Epithelial cell of proximal tubule (primary cell): ENCODE measurements at places on chromosomes 3 and 15.
A peak's percentile ranks its signal among the peaks of the same experiment; 100 is the strongest.

DNA sequence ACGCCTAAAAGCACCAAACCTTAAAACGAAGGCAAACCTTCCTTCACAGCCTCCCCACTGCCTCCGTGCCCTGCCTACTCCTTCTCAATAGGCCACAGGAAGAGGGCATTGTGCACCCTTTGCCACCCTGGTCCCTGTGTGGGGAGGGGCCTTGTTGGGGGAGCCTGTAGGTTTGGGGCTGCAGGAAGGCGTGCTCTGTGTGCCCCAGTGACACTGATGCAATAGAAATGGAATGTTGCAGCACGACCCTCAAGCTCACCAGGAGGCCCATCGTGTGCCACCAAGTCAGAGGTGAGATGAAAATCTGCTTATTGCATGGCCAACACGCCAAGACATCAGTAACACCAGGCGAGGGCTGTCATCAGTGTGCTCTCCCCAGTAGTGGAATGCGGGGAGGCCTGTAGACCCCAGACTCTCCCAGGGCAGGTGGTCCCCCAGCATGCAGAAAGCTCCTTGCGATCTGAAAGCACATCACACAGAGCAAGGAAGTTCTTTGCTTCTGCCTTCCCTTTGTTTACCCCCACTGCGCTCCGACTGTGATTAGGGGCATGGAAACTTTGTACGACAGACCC lies 86.2 kb downstream of the ASB7 start:
- no peak for DNase-seq

DNA sequence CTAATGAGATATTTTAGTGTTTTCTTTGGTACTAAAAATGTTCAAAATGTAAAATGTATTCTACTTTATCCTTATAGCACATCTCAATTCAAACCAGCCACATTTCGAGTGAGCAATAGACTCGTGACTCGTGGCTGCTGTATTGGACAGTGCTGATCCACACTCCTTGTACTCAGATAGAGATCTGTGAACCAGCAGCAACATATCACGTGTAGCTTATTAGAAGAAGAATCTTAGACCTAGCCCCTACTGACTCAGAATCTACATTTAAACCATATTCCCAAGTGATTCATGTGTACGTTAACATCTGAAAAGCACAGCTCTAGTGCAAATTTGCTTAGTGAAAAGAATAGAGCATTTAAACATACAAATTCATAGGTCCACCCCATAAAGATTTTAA lies 130.9 kb downstream of the IL1RAP start:
- DNase-seq = no peak

GRCh38 chr3:73746623-73747022 lies 121.9 kb upstream of the PDZRN3 start:
- DNase-seq = no peak

DNA sequence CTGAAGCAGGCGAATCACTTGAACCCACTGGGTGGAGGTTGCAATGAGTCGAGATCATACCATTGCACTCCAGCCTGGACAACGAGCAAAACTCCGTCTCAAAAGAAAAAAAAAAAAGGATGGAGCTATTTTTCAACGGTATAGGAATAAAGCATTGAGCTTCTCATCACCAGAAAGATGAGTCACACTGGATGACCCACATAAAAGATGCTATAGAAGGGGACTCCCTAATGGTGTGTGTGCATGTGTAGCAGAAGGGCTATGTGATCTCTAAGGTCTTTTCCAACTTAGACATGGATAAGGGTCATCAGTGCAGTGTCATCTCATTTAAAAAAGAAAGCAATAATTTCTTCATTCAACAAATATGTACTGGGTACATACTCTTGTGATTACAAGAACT lies 476.0 kb downstream of the MFSD1 start:
- no peak for DNase-seq

- DNase-seq = no peak
Observed at GRCh38 chr3:165390166-165390565, 194.0 kb upstream of the SLITRK3 start.

GRCh38 chr15:99929266-99929665 lies 196.0 kb upstream of the LYSMD4 start:
- no peak for DNase-seq

- no peak for DNase-seq
Observed at GRCh38 chr3:11010426-11011165, 18.0 kb downstream of the SLC6A1 start.

- DNase-seq = peak; percentile 23
Observed at GRCh38 chr15:85730001-85730820, 64.5 kb downstream of the KLHL25 start.

DNA sequence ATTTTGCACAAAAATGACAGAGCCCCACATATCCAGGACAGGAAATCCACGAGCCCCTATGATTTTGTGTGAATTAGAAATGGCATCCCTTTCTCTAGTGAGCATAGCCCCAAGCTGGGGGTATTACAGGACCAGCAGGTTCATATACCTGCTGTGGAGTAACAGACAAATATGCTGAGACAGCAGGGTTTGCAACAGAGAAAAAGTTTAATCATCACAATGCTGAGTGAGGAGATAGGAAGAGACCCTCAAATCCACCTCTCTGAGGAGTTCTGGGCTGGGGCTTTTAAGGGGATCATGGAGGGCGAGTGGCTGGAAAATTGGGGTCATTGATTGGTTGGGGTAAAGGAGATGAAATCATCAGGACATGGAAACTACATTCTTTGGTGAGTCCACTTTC lies 8.4 kb upstream of the MYZAP start:
- DNase-seq = no peak

DNA sequence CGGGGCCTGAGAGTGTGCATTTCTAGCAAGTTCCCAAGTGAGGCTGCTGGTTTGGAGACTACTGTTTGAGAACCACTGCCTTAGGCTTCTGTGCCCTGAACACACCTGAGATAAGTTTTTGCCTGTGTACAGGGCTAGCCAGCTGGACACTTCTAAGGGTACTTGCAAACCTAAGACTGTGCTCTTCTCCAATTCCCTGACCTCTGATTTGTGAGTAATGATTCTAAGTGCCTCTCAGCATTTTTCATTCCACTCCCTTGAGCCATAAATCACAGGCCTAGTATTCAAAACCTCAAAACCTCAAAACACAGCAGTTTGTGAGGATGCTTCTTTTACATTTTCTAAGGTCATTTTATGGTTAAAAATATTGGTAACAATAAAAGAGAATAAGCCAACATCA lies 148.4 kb downstream of the CHST2 start:
- DNase-seq = no peak

- no peak for DNase-seq
Observed at GRCh38 chr15:65836665-65837064, 32.6 kb upstream of the RAB11A start.

GRCh38 chr3:30775040-30775439 lies 119.4 kb downstream of the GADL1 start:
- no peak for DNase-seq

- DNase-seq = no peak
Observed at GRCh38 chr15:93020976-93021772, 67.8 kb downstream of the RGMA start.

GRCh38 chr3:188194332-188194731 lies 40.4 kb downstream of the LPP start:
- DNase-seq = no peak

DNA sequence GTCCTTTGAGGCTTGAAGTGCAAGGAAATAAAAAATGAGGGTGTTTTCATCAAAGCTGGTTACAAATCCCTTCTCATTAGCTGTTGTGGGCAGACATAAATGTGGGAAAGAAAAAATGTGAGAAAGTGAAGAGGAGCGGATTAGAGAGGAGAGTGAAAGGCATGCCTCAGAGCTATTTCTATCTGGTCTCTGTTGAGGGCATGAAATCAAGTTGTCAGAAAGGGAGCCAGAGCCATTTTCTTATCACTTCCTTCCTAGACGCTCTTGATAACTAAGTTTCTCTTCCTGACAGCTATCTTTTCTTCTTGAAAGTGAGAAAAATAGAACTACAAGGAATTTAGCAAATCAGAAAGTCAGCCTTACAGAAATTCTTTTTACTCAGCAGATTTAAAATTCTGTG lies 20.8 kb upstream of the CAPN3 start:
- DNase-seq = no peak

DNA sequence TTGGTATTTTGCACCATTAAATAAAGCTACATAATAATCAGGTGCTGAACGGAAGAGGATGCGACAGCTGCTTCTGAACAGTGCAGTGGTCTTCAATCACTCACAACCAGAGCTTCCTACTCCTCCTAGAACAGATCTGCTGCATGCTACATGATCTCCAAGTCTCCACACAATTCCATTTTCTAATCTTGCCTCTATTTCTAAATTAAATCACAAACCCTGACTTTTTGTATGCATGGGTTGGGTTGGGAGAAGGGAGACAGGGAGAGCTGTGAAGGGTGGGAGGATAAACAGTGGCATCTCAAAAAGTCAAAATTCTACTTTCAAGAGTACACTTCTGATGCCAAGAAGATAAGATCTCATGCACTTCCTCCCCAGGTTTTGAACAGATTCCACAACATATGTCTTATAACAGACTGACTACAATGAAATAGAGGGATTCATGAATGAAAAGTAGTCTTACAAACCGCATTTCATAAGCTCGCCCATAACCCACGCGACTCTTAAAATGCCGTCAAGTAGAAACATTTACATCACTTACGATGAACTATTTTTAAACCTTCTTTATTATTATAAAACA lies 57.2 kb downstream of the CHSY1 start:
- DNase-seq = no peak

GRCh38 chr3:27125821-27126501 lies 243.2 kb downstream of the NEK10 start:
- DNase-seq = no peak

- no peak for DNase-seq
Observed at GRCh38 chr3:119676020-119676419, 1.2 kb downstream of the COX17 start.

DNA sequence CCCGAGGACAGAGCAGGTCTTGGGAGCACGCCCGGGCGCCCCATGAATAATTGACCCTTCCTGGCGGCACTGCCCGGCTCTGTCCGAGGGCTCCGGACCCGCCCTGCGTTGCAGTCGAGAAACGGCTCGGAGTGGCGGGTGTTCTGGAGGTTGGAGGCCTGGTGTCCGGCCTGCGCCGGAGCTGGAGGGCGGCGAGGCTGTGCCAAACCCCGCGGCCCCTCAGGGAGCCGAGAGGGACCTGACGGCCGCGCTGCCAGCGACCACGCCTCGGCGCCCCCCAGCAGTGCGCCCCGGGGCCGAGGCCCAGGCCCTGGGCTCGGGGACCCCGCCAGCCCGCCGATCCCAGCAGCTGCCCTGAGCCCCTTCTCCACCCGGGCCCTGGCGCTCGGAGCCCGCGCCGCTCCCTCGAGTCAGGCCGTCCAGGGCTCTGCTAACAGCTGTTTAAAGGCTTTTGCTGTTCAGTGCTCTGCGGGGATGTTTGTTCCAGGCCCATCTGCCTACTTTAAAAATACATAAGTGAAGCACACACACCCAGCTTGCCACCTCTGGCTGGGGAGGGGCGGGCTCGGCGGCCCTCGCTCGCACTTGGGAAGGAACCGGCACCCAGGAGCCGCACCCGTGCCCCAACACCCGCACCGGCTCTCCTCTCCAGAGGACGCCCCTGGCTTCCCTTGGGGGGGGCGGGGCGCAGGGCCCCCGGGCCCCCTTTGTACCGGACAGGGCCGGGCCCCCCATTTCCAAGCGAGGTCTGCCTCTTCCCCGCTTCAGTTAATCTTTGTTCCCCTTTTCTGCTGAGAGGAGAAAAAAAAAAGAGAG lies 730 bp upstream of the ZNF710 start:
- no peak for DNase-seq

DNA sequence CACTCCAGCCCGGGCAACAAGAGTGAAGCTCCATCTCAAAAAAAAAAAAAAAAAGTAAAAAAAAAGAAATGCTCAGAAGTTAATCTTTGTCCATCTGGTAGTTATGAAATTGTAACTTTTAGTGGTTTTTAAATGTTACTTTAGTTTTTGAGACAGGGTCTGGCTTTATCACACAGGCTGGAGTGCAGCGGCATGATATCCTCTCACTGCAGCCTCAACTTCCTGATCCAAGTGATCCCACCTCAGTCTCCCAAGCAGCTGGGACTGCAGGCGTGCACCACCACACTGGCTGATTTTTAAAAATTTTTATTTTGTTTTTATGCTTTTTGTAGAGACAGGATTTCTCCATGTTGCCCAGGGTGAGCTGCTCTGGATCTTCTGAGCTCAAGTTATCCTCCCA lies 1.3 kb downstream of the RNU5B-1 start:
- no peak for DNase-seq

GRCh38 chr15:81297603-81298575 lies 26.1 kb downstream of the STARD5 start:
- DNase-seq = no peak

DNA sequence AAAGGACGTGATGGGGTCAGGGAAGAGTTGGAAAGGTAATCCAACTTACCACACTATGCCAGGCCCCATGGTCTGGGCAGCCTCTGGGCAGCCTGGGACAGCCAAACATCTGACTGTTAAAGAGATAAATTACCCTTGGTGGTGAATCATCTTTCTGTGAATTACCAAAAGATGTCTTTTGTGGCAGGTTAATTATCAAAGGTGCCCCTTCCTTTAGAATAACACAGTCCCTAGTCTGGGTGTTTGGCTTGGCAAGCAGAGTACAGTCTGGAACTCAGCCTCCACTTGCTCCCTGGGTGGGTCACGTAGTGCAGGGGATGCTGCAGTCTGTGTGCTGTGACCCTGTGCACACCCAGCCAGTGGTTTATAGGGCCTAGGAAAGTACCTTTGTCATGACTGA lies 113.1 kb downstream of the ZNF621 start:
- DNase-seq = no peak

- no peak for DNase-seq
Observed at GRCh38 chr3:196287090-196287439, 461 bp downstream of the PCYT1A start.

GRCh38 chr3:71421475-71421819 lies 162.1 kb downstream of the FOXP1 start:
- DNase-seq = no peak

DNA sequence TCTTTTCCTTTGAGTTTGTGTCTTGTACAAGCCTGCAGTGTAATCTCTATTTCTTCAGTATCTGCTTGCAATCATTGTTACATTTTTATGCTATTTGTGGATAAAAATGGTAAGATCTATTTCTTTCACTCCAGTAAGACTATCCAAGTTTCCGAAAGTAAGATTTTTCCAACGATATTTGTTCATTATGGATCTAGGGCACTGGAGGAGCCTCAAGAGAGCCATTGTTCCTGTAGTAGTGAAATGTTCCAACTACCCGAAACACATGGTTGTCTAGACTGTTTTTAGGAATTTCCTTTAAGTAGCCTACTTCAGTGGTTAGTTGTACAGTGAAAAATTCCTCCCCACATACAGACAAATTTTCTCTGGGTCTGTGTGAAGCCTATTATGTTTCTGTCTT lies 597.4 kb downstream of the RSL24D1 start:
- DNase-seq = no peak

GRCh38 chr3:73080216-73080966 lies 18.9 kb downstream of the EBLN2 start:
- DNase-seq = no peak
